ENCODE measurements at places on chromosomes 7 and 10.

- DNase-seq: no peak
Observed at GRCh38 chr10:122292376-122292775, 21.3 kb downstream of the BTBD16 start.

GRCh38 chr10:93417266-93417665 lies 64.9 kb downstream of the MYOF start:
- no peak for DNase-seq

DNA sequence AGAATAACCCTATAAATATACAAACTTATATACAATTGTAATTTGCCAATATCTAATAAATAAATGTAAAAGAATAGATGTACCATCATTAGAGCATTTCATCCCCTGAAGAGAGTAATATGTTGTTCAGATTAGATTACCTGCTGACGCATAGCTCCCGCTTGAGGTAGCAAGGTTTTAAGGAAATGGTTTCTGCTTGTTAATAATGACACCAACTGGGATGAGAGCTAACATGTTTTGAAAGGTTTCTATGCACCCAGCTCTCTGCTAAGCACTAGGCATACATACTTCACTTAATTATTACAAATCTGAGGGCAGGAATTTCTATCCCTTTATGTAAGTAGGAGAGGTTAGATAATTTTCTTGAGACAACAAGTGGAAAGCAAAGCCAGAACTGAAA lies 1003.3 kb upstream of the SORCS1 start:
- no peak for DNase-seq

DNA sequence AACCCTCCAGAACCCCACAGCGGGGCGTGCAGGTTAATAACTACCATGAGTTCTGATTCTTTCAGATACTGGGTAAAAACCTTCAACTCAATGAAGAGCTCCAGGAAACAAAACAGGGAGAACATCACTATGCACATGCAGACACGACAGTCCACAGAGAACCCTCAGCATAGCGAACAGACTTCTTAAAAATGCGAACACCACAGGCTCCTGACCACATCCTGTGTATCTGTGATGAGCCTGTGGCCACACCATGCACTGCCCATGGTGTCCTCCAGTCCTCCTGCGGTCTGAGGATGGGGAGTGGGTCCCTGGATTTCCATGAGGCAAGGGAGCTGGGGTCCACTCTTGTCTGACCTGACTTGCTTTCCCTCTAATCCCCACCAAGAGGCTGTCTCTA lies 107.2 kb downstream of the COBL start:
- DNase-seq: no peak

DNA sequence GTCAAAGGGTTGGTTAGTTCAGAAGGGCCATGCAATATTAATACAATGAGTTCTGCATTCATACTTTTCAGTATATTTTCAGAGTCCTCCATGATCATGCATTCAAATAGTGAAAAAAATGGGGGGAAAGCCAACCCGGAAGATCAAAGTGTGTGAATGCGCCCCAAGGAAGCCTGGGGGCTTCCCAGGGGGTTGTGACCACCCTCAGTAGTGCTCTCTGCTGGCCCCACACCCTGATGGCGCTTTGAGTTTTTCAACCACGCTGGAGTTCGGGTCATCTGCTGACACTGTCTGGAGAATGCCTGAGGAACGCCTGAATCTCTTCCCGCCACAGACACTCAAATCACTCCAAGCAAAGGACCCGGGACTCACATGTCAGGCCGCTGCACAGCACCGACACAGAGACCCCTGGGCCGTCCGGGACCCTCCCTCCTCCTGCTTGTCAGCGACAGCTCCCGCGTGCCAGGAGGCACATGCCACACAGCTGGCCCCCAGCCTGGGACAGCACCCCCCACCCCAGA lies 1.0 kb downstream of the TNS3 start:
- DNase-seq: no peak

- no peak for DNase-seq
Observed at GRCh38 chr7:54141576-54141975, 400.6 kb upstream of the VSTM2A start.

DNA sequence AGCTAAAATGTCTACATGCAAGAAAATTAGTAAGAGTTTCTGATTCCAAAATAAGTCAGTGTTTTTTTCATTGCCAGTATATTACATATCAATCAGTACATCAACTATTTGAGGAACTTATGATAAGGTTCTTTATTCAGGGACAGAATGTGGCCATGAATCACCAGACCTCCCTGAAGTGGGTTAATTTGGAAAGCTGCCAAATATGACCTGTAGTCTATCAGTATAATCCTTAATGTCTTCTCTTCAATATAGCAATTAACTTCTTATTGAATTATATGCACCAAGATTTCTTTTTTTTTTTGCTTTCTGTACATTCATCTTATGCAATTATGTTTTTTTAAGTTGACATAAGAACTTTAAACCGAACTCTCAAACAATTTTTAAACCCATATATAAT lies 714.5 kb upstream of the POT1 start:
- no peak for DNase-seq

DNA sequence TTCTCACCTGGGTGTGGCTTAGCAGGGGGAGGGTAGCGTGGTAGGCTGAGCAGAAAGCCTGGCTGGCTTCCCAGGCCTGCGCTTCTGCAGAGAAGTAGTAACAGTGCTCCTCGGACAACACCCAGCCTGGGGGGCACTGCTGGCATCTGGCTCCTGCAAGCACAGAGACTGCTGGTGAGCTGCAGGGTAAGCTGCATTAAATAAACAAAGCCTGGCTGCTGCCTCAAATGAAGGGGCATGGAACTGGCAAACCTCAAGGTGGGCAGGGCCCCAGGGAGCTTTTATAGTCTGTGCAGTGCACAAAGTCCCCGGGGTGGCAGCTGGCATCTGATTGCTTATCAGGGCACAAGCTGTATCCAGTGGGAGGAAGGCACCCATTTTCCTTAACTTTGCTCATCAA lies 3.9 kb downstream of the KLRG2 start:
- DNase-seq: no peak

GRCh38 chr10:46553238-46554049 lies 3.0 kb downstream of the GPRIN2 start:
- DNase-seq: no peak

GRCh38 chr10:118721539-118721876 lies 33.3 kb downstream of the CACUL1 start:
- DNase-seq: no peak

GRCh38 chr7:78062214-78062613 lies 263.6 kb downstream of the PHTF2 start:
- no peak for DNase-seq
